ENCODE measurements at places on chromosomes 1 and 21.

DNA sequence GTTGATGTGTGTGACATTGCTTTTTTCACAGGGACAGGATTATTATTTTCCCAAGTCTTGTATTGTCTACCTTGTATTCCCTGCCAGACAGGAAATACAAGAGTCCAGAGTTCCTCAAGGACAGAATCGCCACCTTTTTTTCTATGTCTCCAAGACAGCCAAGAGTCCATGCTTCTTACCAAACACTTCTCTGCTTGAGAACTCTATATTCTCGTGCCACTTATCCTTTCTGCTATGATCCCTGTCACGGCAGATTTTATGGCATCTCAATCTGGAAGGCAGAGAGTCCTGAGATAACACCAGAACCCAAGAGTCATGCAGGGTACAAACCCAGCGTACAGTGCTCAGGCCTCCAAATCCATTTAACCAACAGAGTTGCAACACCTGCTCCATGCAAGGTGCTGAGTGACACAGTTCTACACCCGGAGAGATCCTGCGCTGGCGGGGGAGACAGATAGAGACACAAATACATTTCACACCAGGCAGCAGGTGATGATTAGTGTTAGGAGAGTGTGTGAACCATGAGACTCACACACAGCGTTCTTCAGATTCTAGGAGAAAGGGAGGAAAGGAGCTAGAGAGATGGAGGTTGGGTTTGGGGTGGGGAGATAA lies 107.6 kb downstream of the NAV1 start:
- no peak for DNase-seq

GRCh38 chr1:55877437-55878232 lies 662.5 kb upstream of the USP24 start:
- DNase-seq, result no peak

GRCh38 chr1:226808501-226808900 lies 61.9 kb upstream of the PSEN2 start:
- no peak for DNase-seq

GRCh38 chr1:209609041-209609790 lies 25.7 kb downstream of the CAMK1G start:
- no peak for DNase-seq

- DNase-seq, result peak; percentile 85
Measured at GRCh38 chr1:1891349-1892078, 627 bp upstream of the GNB1 start.

DNA sequence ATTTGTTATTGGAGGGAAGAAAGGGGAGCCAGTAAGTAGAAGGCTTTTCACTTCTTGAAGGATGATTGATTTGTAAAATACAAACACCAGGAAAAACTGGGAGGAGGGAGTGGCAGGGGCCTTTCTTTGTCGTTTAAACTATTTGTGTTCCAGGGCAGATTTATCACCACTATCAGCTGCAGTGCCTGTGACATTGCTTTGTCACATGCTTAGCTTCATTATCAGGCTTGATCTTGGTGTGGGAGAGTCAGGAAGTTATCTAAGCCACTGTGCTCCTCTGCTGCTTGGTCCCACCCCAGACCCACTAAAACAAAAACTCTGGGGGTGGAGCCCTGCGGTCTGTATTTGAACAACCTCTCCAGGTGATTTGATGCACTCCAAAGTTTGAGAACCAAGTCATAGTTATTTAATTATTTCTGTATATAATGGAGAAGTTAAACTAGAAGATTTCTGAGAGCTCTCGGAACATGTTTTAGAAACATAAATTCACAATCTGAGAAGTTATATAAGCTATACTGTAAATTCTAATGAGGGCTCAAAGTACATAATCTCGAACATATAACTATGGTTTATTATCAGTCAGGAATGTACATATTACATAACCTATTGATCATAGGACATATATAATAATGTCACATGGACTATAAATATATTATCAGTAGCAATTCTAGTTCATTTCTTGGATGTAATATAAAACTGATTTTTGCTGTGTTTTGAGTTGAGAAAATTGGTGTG lies 87.9 kb downstream of the CDC14A start:
- DNase-seq, result peak; percentile 64

GRCh38 chr1:230127105-230128054 lies 60.3 kb downstream of the GALNT2 start:
- DNase-seq, result peak; percentile 97

DNA sequence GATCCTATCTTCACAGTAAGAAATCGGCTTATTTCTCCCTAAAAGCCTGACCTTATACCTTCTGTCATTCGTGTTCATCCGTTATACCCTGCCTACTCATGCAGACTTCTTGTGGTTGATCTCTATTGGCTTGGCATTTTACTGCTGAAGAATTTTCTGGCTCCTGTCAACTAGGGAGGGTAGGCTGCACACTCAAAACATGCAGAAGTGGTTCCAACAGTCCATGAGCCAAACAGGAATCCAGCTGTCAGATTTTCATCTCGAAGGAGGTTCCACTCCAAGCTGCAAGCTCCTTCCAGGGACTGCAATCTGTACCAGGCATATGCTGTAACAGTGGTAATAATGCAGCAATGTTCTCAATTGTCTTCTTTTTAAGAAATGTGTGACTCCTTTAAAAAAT lies 10.1 kb downstream of the DNAJC11 start:
- no peak for DNase-seq

GRCh38 chr21:41921021-41921420 lies 32.8 kb downstream of the C2CD2 start:
- no peak for DNase-seq

GRCh38 chr1:94602316-94602715 lies 60.8 kb upstream of the F3 start:
- DNase-seq, result no peak

DNA sequence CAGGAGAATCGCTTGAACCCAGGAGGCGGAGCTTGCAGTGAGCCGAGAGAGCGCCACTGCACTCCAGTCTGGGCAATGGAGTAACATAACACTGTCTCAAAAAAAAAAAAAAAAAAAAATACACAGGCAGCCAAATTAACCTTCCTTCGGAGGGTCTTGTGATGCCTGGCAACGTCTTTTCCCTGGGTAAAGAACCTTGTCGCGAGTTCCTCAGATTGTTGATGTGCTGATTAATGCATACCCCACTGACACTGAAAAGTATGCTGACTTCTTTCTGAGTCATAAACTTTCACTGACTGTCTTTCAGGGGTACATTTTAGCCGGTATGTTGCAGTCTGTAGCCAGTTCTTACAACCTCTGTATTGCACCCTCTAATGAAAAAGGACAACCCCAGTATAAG lies 95.1 kb upstream of the SOD1 start:
- DNase-seq, result no peak

GRCh38 chr1:116986421-116987255 lies 14.9 kb upstream of the CD101 start:
- no peak for DNase-seq

DNA sequence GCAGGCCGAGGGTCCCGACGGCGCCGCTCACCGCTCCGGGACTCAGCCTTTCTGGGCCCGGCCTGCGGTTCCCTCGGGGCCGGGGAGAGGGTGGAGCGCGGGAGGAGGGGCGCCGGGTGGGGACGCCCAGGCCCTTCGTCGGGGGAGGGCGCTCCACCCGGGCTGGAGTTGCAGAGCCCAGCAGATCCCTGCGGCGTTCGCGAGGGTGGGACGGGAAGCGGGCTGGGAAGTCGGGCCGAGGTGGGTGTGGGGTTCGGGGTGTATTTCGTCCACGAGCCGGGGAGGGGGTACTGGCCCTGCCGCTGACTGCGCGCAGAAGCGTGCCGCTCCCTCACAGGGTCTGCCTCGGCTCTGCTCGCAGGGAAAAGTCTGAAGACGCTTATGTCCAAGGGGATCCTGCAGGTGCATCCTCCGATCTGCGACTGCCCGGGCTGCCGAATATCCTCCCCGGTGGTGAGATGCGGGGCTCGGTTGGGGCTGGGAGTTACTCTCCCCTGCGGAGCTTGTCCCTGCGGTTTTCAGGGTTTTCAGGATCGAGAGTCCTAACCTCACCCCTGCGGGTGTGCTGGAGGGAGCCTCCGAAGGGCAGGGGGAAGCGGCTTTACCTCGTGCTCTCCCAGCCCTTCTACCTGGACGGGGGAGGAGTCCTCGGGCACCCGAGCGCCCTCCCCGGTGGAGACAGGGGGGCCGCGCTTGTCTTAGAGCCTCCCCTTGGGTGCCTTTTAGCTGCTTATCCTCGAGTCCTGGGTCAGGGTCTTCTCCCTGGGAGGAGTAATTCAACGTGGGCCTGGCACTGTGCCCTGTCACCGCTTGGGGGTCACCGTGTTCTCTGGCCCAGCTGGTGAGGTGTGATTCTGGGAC lies 2.1 kb downstream of the SAMD11 start:
- no peak for DNase-seq

DNA sequence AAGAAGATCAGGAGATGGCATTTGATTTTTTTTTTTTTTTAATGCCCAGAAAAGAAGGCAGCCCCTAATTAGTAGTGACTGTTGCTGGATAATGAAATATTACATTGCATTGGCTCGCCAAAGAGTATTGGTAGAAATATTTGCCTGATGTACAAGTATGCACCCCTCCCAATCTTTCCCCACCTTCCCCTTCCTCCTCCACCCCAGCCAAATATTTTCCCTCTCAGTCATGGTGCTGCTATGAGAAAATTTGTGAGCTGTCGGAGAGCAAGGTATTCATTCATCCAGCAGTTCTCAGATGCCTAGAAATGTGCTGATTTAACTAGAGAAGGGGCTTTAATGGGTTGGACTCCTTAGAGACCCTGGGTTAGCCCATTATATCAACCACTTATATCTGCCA lies 50.5 kb upstream of the IKBKE start:
- no peak for DNase-seq

DNA sequence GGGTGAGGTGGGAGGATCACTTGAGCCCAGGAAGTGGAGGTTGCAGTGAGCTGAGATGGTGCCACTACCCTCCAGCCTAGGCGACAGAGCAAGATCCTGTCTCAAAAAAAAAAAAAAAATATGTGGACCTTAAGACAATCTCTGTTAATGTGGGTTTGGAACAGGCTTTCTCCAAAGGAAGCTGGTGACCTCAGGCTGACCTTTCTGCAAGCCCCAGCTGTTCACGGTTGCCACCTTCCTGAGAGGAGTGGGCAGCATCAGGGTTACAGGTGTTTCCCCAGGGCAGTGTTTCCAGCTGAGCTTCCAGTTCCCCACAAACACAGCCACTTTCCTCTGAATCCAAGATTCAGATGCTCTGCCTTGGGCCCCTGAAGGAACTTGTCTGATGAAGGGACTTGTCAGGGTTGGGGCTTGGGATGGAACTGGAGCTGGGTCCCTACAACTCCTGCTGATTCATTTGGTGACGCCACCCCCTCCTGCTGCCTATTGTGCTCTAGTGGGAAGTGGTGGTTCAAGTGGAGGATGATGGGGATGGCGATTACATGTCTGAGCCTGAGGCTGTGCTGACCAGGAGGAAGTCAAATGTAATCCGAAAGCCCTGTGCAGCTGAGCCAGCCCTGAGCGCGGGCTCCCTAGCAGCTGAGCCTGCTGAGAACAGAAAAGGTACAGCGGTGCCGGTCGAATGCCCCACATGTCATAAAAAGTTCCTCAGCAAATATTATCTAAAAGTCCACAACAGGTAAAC lies 1.9 kb downstream of the ZBTB48 start:
- DNase-seq, result peak; percentile 39

GRCh38 chr21:36005018-36005417 lies 55.3 kb downstream of the SETD4 start:
- DNase-seq, result no peak

DNA sequence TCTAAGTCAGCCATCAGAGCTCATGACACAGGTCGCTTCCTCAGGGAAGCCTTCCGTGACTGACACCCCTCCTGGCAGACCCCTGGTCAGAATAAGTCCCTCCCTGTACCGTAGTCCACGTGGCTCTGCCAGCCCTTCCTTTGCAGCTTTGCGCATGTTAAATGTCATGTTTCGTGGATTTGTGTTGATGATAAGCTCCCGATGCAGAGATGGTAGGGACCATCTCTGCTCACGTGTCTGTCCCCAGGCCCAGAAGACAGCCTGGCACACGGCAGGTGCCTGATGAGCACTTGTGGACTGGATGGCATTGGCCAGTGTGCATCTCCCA lies 75.9 kb downstream of the DHRS3 start:
- DNase-seq, result no peak

DNA sequence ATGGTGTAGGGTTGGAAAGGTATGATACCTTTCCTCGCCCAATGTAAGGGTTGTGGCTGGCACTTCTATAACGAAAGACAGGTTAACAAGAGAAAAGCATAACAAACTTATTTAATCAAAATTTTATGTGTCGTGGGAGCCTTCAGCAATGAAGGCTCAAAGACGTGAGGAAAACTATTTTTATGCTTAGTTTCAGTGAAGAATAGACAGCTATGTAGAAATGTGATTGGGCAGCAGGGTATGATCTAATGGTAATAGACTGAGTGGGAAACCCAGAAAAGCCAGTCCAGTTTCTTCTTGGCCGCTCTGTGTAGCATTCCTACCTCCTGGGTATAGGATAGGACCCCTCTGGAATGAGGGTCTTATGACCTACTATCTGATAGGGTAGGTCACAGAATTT lies 464.7 kb downstream of the ADGRL2 start:
- no peak for DNase-seq

- no peak for DNase-seq
Measured at GRCh38 chr1:53379662-53380002, 51.8 kb upstream of the LRP8 start.

- DNase-seq, result no peak
Measured at GRCh38 chr1:221440658-221441057, 301.2 kb downstream of the DUSP10 start.

DNA sequence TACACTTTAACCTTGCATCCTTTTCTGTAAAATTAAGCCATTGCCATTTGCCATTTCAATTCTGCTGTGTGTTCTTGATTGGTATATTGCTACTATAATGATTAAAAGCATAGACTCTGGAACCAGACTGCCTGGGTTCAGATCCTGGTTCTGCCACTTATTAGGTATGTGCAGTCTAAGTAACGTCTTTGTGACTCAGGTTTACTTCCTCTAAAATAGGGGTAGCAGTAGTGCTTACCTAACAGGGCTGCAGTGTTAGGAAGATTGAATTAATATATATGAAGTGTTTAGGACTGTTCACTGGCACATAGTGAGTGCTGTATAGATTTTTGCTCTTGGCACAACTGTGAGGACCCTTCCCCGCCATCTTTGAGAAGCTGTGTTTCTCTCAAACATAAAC lies 4.4 kb downstream of the CDC42 start:
- no peak for DNase-seq

- no peak for DNase-seq
Measured at GRCh38 chr21:37562920-37563640, 196.5 kb downstream of the DYRK1A start.

All from erythroblast (primary cell).